ENCODE measurements at places on chromosomes 16 and 17.

DNA sequence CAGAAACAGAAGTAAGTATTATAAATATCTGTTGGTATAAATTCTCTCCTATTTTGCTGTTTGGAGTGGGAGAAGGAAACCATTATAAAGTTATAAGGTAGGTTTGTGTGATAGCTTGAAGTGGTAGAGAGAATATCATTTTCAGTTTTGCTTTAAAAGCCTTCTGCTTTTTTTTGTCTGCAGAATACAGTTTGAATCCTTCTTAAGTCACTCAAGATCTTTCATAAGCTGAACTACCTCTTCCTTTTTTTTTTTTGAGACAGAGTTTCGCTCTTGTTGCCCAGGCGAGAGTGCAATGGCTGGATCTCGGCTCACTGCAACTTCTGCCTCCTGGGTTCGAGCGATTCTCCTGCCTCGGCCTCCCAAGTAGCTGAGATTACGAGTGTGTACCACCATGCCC lies 9.0 kb downstream of the ATAD5 start:
- no peak for DNase-seq

GRCh38 chr17:62658136-62658920 lies 30.9 kb downstream of the MRC2 start:
- no peak for DNase-seq

DNA sequence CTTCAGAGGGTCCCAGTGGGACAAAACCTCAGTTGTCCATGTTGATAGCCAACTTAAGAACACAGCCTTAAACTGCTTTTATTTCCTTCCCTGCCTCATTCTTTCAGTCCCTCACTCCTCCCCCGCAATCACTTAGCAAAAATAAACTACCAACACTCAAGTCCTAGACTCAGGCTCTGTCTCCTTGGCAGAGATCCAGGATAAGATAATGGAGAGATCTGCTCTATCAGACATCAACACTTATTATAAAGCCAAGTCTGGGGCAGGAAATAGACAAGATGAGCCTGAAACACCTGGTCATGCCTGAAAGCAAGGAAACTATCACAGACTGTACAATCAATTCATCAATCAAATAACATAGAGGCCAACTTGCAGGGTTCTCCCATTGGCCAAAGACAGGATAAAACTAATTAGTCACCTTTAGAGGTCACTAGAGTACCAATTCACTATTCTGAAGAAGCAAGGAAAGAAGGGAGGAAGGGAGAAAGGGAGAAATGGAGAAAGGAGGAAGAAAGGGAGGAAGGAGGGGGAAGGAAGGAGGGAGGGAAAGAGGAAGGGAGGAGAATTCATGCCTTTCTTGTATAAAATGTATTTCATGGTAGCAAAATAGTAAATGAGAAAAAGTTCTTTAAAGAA lies 15.7 kb downstream of the HYDIN start:
- DNase-seq, result no peak

- DNase-seq, result no peak
These were observed 53.4 kb downstream of the GAS7 start for GRCh38 chr17:10144982-10145381.

GRCh38 chr17:79907850-79908249 lies 68.6 kb upstream of the CBX4 start:
- DNase-seq, result peak; percentile 40

DNA sequence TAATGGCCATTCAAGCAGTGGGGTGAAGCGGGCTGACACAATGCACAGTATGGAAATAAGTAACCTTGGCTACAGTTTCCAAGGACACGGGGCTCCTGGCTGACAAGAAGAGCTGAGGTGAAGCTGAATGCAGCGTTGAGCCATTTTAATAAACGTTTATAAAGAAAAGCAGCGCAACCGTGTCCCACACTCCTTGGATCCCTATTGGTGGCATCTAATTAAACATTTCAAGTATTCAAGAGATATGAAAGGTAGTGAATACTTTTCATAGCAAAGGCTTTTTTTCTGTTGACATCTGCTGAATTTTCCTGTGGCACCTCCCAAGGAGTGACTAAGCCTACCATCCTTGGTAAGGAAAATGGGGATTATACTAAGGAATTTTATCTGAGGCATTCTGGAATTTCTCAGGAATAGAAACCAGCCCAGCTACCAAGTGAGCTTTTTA lies 26.5 kb downstream of the DUSP14 start:
- DNase-seq, result peak; percentile 53

- DNase-seq, result peak; percentile 73
These were observed 2.9 kb downstream of the SMPD3 start for GRCh38 chr16:68445458-68445857.

DNA sequence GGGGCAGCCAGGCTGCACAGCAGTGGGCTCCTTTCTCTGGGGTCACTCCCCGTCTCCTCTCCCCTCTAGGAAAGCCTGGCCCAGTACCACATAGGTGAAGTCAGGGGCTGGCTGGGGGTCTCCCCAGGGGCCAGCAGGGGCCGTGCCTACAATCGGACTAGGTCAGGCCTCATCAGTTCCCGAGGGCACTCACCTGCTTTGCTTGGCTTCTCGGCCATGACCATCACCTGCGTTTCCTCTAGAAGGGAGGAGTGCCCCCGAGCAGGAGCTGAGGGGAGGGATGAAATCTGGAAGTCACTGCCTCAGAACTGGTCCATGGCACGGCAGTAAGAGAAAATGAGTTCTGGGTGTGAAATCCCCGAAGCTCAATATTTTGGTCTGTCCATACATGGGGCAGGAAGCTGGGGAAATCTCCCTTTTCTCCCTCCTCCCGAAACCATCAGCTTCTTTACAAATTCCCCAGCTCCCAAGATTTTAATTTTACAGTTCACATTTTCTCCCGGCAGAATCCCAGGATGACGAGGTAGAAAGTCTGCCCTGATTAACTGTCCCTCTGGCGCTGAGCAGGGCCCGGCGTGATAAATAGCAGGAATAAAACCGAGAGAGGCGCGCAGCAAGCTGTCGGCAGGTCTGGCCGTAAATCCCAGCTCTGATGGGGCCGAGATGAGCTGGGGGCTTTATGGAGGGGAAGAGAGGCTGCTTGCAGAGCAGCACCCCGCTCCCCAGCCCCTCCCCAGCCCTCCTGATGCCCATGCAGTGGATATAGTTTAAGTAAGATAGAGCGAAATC lies 172.1 kb downstream of the RBFOX3 start:
- DNase-seq, result no peak

DNA sequence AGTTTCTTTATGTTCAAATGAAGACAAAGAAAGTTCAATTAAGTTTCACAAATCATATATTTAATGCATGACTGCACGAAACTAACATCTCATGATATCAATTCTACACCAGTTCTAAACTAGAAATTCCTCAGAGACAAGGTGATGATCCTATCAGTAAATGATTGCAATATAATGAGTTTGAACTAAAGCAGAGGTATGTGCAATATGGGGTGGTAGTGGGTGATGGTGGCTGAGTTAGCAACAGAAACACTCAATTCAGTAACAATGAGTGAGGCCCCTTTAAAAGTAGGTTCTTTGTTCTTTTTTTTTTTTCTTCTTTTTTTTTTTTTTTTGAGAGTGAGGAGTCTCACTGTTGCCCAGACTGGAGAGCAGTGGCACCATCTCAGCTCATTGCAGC lies 1551.7 kb upstream of the GOT2 start:
- DNase-seq, result no peak

DNA sequence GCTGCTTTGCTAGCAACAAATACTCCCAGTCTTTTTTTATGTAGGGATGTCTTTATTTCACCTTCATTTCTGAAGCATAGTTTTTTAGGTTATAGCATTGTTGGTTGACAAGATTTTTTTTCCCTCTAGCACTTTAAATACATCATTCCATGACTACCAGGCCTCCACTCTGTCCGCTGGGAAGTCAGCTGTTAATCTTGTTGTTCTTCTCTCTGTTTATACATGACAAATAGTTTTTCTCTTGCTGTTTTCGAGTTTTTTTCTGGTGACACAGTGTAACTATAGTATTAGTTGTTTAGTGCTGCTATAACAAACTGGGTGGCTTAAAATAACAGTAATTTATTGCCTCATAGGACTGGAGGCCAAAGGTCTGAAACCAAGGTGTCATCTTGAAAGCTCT lies 205.5 kb upstream of the CNTNAP4 start:
- DNase-seq, result no peak

DNA sequence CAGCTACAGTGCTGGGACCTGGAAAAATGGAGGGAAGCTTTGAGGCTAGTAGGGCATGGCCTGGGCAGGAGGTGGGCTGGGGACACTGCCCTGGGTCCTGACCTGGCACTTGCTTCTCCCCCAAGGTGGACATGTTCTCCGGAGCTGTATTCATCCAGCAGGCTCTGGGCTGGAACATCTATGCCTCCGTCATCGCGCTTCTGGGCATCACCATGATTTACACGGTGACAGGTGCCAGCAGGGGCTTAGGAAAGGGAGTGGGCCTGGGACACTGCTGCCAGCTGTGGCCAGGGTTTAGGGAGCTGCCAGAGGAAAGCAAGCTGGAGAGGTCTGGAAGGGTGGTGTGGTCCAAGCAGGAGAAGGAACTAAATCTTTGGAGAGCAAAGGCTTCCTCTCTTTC lies 3.1 kb downstream of the SLC5A2 start:
- no peak for DNase-seq

GRCh38 chr17:73013816-73014663 lies 78.4 kb downstream of the SLC39A11 start:
- peak; percentile 79 for DNase-seq

GRCh38 chr17:46770818-46771560 lies 47.5 kb downstream of the WNT3 start:
- peak; percentile 65 for DNase-seq

All from EL (cell line).